Stimulated activated CD8-positive, alpha-beta memory T cell treated with anti-CD3 and anti-CD28 coated beads, Interleukin-4, amount 100 ng/mL, for 1 hour (primary cell): ENCODE measurements at places on chromosomes 2 and 18.

DNA sequence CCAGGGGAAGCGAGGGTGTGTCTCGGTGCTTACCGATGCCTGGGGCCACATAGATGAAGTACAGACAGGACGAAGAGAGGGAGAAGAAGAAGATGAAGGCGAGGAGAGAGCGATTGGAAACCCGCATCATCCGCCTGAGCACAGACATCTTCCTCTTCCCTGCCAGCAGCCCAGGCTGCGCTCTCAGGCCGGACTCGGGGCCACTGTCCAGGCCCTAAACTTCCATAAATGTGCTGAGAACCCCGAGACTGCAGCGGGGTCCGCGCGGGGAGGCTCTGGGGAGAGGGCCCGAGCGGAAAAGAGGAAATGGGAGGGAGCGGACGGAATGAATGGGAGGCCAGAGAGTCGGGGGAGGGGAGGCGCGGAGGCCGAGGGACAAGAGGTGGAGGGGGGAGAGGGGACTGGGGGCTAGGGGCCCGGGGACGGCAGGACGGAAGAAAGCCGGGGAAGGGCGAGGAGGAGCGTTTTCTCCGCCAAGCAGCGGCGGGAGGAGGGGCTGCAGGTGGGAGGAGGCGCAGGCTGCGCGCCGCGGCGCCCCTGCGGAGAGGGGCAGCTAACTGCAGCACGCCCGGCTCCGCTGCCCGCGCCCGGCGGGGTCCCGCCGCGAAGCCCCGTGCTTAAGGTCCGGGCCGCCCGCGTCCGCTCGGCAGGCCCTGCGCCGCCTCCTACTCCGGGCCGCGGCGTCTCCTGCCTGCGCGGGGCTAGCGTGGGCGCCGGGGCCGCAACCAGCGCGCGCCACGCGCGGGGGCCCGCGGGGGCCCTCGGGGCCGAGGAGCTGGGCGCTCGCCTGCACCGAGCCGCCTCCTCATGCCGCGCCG, at the start of gene B4GALT6:
TSS of gene B4GALT6 (minus strand) at position 303 of the 818 bp plus-strand sequence. CDS start at position 148, 155 bp downstream.
- DNase-seq: no peak

GRCh38 chr2:26692279-26692896, at the start of gene KCNK3:
Gene KCNK3 (plus strand): TSS chr2:26692722. CDS start chr2:26692876, 154 bp downstream.
- peak; percentile 2 for DNase-seq

GRCh38 chr18:12686100-12686499, 16.4 kb downstream of the CEP76 start:
- no peak for DNase-seq

DNA sequence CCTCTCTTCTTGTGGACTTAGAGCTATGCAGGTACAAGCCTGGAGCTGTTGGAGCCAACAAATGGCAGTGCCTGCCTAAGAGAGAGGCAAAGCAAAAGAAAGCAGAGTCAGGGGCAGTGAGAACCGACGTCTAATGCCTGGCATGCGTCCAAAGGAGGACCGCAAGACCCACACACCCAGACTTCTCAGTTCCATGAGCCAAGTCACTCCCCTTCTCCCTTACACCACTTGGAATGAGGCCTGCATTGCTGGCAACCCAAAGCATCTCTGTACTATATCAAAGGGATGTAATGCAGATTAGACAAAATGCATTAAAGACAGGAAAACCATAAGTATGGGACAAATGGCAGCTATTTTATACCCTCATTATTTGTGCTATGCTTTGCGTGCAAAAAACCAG, 49.9 kb upstream of the RNU4ATAC start:
- no peak for DNase-seq

- no peak for DNase-seq
Observed at GRCh38 chr18:8142131-8142711, 467.0 kb upstream of the RAB12 start.

GRCh38 chr18:12106471-12106870, 12.8 kb downstream of the ANKRD62 start:
- no peak for DNase-seq

- no peak for DNase-seq
Observed at GRCh38 chr2:211837206-211837605, 701.4 kb downstream of the ERBB4 start.

DNA sequence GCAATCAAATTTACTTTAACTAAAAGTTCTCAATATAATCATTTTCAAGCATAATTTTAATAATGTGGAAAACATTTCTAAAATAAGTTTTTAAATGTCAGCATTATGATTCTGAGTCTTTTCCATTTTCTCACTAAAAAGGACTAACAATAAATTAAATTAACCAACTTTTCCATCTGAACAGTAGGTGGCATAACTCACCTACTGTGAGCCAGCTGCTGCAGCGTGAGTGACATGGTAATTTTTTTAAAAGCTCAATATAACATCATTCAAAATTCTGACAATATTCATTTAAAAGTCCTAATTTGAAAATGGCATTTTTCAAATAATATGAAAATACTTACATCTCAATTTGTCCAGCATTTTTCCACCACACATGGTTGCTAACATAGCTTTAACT, 66.5 kb downstream of the DTNB start:
- DNase-seq: no peak

DNA sequence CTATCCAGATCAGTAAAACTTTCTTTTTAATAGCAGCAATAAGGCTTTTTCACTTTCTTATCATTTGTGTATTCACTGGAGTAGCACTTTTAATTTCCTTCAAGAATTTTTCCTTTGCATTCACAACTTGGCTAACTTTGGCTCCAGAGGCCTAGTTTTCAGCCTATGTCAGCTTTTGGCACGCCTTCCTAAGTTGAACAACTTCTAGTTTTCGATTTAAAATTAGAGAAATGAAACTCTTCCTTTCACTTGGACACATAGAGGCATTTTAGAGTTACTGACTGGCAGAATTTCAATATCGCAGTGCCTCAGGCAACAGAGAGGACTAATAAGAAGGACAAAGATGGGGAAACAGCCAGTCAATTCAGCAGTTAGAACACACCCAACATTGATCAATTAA, 577.4 kb downstream of the DSC3 start:
- DNase-seq: no peak

DNA sequence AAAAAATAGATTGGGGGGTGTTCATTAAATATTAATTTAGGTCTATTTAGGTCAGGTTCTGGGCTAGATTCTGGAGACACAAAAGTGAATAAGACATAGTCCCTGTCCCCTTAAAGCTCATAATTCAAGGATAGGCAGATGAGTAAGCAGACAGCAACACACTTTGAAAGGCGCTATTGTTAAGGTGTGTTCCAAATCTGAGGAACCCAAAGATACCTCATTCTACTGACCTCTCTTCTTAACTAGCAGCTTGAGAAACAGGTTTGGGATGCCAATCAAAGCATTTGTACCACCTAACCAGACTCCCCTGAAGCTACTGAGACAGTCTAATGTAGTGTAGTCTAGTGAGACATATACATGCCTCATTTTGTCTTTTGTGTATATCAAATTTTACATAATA, 34.8 kb downstream of the SEMA4F start:
- DNase-seq: no peak

DNA sequence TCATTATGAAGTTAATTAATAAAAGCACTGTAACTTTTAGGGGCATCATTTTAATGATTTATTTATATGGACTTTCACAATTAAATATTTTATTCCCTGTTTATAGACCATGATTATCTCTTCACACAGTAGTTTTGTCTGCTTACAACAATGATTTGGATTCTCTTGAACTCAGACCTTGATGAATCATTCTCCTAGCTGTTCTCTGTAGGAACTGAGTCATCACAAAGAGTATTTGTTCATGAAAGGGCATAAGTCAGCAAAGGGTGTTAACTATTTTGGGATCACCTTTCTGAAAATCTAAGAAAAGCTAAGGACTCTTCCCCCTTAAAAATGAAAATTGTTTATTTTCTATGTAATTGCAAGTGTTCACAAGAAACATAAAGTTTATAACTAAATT, 461.1 kb upstream of the UBE2E3 start:
- DNase-seq: no peak

DNA sequence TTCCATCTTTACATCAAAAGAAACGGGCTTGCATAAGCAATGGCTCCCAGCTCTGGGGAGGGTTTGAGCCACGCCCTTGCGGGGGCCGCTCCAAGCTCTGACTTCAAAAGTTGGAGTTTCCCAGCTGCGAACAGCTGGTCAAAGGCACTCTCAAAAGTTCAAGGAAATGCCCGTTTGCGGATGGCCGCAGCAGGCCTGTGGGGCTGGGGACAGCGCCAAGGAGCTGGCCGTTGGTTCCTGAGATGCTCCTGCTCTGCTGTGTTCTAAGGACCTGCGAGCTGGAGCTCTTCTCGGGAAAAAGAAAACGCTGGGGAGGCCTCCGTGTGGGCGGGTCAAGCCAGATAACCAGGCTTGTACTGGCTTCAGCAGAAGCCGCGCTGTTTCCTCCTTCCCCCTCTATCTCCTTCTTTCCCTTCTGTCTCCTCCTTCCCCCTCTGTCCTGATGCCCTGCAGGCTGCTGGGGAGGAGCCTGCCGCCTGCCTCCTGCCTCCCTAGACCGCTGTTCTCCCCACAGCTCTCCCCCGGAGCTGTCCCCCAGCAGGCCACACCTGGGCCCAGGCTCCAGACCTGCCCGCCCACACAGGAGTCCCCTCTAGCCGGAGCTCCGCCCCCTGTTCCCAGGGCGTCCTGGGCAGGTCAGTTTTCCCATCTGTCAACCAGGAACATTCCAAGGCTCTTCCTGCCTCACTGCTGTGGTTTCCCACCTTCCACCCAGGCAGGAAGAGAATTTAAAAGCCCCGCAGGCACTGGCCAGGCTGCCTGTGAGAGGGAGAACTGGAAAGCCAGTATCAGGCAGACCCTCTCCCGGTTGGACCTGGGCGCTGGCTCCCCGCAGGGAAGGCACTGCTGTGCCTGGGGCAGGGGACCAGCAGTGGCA, 14.1 kb downstream of the KLF11 start:
- no peak for DNase-seq

DNA sequence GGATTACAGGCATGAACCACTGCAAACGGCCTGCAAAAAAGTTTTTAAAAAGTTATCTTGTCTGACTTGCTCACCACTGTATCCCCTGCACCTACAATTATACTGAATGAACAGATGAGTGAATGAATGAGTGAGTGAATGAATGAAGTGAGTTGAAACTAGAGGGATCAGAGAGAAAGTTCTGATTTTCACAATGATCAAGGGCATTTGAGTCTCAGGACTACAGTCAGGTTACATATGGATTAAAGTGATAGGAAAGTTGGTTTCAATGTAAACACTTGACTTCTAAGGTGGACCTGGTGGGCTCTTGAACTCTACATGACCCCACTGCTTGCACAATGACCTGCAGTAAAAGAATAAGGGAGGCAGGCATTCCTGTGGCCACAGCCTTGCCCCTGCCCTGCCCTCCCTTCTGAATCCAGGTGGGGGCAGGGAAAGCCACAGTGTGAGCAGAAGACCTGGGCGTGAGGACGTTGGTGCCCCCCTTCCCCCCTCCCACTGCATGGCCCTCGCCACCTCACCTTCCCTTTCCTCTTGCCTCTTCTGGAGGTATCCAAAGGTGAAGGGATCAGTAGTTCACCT, 10.7 kb downstream of the C2orf80 start:
- DNase-seq: no peak
